Left renal pelvis (tissue), 4 donors: ENCODE measurements at places on chromosomes 2 and 18. TPM values are rescaled to one million over a fixed set of nuclear protein-coding genes. Genes with fewer than 3 reads are reported as not detected.

Gene SERPINB10
- 0.11 TPM for polyA plus RNA-seq

Gene RALB
- 72.0 TPM for polyA plus RNA-seq

Gene SCYGR7
- polyA plus RNA-seq = not detected

Gene DUSP19
- 4.0 TPM for polyA plus RNA-seq

Gene WNT6
- polyA plus RNA-seq = 1.9 TPM

Gene ACTR1B
- polyA plus RNA-seq = 42.7 TPM

Gene CLEC4F
- polyA plus RNA-seq = 0.09 TPM

Gene ASAP2
- polyA plus RNA-seq = 49.8 TPM

DNA sequence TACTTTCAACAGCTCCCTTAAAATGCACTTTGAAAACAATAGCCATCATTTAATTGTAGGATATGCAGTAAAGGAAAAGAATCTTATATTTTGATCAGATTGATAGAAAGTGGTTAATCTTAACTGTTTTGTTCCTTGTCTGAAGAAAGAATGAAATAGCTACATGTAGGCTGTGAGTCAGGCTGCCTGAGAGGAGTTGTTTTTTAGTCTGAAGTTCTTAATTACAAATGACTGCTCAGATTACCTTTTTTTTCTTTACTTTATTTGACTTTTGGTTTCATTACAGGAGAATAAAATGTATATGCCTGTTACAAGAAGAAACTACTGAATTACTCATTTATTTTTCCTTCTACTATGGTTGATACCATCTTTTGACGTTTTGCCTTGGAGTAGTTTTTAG, 56.8 kb downstream of the AGFG1 start:
- no peak for DNase-seq

DNA sequence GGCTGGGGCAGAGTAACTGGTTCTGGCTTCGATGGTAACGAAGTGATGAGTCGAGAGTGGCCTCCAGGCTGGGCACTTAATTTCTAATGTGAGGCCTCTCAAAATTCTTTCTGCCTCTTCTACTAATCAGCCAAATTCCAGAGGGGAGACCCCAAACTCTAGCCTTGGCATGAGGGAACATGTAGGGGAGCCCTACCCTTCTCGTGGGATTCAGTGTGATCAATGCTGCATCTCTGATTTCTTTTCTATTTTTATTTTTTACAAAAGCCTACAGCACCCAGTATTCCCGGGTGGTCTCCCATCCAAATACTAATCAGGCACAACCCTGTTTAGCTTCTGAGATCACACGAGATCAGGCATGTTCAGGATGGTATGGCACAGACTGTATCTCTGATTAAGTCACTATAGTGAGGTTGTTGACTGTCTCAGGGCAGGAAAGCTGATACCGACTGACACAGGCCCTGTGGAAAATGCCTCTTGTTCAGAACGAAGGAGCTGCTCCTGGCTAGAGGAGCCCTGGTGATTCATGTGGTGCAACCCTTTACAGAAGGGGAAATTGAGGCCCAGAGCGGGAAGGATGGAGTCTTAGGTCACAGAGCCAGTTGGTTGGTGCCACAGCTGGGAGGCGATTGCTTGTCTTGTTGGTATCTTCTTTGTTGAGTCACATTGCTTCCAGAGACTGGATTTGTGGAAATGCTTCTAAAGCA, 126.3 kb upstream of the HS6ST1 start:
- no peak for DNase-seq

- no peak for DNase-seq
These were observed 25.2 kb downstream of the SPRED2 start for GRCh38 chr2:65407240-65407639.

DNA sequence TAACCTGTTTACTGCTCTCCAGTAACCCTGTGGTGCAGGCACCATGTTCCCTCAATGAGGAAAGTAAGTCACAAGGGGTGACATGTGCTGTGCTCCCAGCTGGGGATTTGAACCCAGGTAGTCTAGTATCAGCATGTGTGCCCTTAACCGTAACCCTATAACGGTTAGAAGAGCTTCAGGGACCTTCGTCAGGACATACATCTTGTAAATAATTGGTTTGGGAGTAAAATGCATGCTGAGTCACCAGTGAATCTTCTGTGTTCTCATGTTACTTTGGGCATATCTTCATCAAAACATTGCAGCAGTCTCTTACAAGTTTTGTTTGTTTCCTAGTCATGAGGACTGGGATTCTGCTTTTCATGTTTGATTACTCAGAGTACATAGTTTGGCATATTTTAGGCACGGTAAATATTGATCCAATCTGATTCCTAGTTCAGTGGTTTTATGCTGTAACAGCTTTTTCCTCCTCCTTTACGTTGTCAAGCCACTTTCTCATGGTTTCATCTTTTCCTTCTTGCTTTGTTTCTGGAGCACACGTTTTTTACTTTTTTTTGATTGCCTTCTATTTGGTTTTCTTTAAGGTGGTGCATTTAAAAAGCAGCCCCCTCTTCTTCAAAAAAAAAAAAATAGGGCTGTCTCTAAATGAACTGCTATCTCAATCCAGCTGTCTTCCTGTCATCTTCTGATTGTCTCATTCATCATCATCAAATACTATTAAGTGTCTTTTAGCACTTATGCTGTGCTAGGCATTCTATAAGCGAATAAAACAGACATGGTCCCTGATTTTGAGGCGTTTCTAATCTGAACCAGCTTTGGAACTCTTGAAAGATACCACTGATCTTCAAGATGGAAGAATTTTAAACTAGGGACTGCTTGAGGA, 50.4 kb downstream of the CLIP4 start:
- peak; percentile 5 for DNase-seq

DNA sequence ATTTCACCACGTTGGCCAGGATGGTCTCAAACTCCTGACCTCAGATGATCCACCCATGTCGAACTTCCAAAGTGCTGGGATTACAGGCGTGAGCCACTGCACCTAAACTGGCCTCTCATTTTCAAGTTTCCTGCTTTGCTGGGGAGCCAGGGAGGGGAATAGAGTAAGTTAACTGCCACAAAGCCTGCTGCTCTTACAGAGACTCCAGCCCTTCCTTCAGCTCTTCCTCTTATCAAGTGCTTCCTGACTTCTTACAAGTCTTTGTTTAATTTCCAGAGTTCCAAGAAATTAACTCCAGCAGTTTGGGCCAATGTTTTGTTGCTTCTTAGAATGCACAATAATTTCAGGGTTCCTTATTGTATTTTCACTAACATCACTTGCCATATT, 24.3 kb upstream of the UBE2F start:
- no peak for DNase-seq

DNA sequence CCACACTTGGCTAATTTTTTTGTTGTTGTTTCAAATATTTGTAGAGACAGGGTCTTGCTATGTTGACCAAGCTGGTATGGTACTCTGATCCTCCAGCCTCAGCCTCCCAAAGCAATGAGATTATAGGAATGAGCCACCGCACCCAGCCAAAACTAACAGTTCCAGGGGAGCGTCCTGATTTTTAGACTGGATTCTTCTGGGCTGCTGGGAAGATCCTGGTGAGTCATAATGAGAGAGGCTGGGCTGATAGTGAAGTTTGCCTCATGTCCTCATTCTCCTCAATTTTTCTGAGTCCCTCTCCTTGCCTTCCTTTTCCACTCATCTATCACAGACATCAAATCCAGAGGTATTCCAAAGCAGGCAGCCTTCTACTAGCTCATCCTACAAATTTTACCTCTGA, 81.3 kb downstream of the VSNL1 start:
- DNase-seq = no peak

- peak; percentile 12 for DNase-seq
These were observed 39.8 kb downstream of the RBM45 start for GRCh38 chr2:178152033-178152432.

- DNase-seq = no peak
These were observed 228.4 kb upstream of the AGAP1 start for GRCh38 chr2:235265348-235265965.

DNA sequence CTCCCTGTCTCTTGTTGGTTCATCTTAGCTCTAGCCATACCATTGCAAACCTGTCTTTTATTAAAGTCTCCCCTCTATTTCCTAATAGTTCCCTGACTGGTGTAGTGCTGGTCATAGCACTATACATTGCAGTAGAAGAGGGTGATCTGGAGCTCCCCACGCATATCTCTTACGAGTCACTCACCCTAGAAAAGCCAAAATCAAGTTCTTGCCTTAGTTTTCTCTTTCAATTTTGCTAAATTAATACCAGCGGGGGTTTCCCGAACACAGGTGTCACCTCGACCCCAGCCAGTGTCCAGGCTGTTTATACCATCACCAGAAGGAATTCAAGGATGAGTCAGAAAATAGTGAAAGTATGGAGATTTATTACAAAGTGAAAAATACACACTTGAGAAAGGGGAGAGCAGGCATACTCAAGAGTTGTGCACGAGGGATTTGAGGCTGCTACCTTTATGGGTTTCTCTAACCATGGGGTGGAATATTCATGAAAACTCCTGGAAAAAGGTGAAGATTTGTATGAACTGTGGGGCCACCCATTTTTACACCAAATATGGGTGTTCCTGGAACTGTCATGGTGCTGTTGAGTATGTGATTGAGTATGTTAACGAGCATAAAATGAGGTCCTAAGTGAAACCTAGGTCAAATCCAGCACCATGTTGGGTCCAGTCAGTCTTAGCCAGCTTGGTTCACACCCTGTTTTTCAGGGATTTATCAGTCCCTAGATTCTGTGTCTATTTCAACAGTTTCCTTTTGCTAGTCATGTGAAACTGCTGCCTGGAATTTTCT, 20.2 kb downstream of the PROKR1 start:
- no peak for DNase-seq

GRCh38 chr2:128311216-128311754, 7.4 kb downstream of the HS6ST1 start:
- no peak for DNase-seq

- DNase-seq = no peak
These were observed 81.4 kb downstream of the COBLL1 start for GRCh38 chr2:164760179-164760578.

DNA sequence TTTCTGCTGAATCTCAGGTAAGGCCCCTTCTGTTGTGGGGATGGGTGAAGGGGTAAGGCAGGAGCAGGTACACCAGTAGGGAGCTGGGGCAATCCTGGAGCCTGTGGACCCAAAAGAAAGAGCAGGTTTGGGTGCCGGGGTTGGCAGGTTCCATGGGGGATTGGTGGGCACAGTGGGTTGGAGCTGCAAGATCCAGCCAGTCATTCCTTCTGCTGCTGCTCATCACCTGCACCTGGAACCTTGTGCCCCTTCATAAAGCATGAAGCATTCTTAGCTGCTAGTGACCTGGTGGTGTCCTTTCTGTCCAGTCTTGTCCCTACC, 24.9 kb downstream of the FHOD3 start:
- no peak for DNase-seq

DNA sequence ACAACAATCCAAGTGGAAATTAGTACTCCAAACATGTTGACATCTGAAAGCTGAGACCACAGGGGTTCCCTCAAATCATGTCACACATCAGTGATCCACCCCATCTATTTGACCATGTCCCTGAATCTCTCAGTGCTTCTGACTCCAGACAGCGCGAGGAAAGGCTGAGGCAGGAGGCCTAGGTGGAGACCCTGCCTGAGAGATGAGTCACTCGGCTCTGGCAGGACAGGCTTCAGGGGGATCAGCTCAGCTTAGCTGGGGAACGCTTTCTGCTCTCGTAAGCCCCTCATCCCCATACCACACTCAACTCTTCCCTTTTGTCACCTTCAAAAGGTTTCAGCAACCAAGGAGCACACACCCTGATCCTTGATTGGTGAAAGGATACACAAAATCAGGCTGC, 5.8 kb upstream of the FAM228A start:
- no peak for DNase-seq

- no peak for DNase-seq
These were observed 37.4 kb upstream of the FAP start for GRCh38 chr2:162280654-162281053.

DNA sequence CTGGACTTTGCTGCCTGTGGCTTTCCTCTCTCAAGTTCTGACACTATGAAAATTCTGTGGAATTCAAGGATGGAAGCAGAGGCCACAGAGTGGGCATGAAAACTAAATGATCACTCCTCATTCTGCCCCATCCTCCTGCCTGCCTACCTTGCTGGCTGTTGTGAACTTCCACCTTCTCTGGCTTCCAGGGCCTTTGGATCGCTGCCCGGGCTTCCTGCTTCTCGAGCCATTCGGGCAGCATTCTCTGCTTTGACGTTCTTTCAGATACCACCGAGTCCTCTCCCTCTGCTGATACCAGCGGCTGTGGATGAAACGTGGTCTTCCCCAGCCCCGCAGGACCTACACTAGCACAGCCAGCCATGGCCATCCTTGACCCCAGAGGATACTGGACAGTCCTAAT, 327.7 kb upstream of the SLC14A2 start:
- DNase-seq = no peak

DNA sequence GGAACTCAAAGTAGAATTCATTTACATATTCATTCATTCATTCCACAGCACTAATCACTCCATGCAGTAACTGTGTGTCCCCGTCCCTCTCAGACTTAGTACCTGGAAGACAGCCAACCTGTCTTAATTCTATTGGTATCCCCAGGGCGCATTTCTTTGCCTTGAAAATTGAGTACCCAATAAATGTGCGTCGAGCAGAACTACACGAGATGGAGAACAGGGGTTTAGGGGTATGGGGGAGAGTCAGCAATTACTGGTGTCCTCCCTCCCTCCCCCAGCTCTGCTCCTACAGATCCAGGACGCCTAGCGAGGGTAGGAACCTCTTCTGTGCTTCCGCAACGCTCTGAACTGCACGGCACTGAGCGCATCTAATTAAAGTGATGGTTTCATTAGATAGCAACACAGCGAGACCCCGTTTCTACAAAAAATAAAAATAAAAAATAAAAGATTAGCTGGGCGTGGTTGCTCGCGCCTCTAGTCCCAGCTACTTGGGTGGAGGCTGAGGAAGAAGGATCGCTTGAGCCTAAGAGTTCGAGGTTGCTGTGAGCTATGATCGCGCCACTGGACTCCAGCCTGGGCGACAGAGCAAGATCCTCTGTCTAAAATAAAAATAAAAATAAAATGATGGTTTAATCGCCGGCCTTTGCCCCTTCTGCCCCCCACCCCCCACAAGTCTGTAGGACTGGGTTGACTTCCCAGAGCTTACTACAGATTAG, 614 bp upstream of the FKBP1B start:
- DNase-seq = no peak

GRCh38 chr2:35081001-35081621, 1274.5 kb upstream of the CRIM1 start:
- DNase-seq = no peak

- DNase-seq = no peak
These were observed 14.1 kb downstream of the ACMSD start for GRCh38 chr2:134852518-134852917.

GRCh38 chr2:2180446-2180845, 150.6 kb downstream of the MYT1L start:
- DNase-seq = no peak

- peak; percentile 29 for DNase-seq
These were observed 41.4 kb upstream of the AKAIN1 start for GRCh38 chr18:5238371-5238976.

DNA sequence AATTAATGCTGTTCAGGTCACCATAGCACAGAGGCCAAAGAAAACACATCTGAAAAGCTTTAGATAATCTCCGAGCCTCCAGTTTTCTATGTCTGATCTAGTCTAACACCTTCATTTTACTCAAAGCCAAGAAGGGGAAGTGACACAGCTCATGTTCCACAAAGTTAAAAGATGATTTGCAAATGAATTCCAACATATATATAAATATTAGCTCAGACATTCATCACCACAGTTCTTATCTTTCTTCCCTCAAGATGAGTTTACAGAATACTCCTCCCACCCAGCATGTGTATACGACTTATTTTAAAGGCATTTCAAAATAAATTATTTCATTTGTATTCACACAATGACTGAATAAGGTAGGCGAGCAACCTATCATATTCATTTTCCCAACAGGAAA, 82.4 kb downstream of the AAK1 start:
- DNase-seq = no peak
